Stimulated activated CD4-positive, alpha-beta T cell treated with anti-CD3 and anti-CD28 coated beads, Interleukin-4, amount 100 ng/mL, for 48 hours (primary cell): ENCODE measurements at places on chromosomes 11 and 22.

DNA sequence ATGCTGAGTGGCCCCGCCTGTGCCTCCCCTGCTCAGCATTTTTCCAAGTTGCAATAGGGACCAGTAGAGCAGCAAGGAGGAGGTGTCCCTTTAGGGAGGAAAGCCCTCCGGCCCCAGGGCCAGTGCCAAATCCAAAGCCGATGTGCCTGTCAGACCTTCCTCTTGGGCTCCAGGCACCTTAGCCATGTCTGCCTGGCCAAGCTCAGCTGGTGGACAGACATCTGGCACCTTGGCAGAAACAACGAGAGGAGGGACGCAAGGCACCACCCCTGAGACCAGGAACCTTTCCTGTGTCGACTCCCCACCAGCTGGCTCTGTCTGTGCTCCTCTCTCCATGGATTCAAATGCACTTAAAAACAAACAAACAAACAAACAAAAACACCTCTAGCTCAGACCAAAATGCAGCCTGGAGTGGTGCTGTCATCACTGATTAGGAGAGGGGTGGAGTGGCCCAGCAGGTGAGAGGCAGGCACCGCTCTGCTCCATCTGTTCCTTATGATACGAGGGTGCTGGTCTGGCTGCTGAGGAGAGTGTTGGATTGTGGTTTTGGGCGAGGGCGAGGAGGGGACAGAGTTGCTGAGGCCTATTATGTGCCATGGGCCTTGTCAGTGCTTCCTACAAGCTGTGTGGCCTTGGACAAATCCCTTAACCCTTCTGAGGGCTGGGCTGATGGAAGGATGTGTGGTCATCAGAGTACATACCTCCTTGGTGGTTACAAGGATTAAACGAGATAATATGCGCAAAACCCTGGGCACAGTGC lies 46.2 kb downstream of the TP53I11 start:
- no peak for DNase-seq

DNA sequence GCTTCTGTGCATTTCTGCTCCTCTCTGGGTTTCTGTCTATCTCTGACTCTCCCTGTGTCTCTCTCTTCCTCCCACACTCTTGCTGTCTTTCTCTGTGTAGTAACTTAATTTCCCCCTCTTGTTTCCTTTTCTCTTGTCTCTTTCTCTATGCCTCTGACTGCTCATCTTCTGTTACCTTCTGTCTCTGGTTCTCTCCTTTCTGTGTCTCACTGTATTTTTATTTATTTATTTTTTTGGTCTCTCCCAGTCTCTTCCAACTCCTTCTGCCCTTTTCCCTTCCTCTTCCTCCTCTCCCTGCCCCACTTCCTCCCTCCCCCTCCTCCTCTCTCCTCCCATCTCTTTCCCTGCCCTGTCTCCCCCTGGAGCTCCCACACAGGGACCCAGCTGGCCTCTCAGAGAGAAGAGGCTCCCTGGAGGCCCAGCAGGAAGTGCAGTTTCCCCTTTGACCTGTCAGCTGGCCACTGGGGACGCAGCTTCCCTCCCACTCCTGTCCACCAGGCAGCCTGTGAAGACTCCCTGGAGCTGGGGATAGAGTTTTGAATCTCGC lies 38.3 kb upstream of the MYH9 start:
- DNase-seq: no peak

GRCh38 chr11:1839204-1839923 lies 583 bp downstream of the TNNI2 start:
- no peak for DNase-seq

DNA sequence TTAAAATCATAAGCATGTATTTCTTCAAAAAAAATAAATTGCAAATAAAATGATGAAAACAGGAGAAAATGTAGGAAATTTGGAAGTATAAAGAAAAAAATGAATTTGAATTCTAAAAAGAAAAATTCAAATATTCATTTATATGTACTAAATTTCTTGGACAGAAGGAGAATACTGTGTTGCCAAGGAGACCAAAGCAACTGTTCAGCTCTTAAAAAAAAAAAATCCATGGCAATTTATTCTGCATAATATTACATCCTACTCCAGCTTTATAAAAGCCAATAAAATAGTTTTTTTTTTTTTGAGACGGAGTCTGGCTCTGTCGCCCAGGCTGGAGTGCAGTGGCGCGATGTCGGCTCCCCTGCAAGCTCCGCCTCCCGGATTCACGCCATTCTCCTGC lies 6.0 kb downstream of the PGM2L1 start:
- no peak for DNase-seq

GRCh38 chr11:39570526-39570925 lies 1888.9 kb downstream of the LRRC4C start:
- no peak for DNase-seq

DNA sequence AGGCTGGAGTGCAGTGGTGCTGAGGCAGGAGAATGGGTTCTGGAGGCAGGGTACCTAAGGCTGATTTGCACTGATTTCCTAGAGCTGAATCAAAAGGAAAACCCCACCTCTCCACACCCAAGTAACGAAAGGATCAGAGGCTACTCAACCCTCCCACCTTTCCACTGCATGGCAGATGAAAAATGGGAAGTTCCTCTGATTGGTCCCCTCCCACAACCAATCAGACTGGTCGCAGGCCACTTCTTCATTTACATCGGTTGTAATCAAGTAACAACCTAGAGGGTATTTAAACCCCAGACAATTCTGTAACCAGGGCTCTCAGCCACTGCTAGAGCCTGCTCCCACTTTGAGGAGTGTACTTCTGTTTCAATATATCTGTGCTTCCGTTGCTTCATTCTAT lies 18.6 kb upstream of the PARVB start:
- no peak for DNase-seq

- no peak for DNase-seq
These were observed 3.4 kb upstream of the NR1H3 start for GRCh38 chr11:47254386-47254785.

- DNase-seq: no peak
These were observed 10.5 kb downstream of the EHD1 start for GRCh38 chr11:64867748-64868462.

- DNase-seq: no peak
These were observed 71.2 kb downstream of the PHF21A start for GRCh38 chr11:46050003-46050461.

- no peak for DNase-seq
These were observed 62.5 kb downstream of the SHANK2 start for GRCh38 chr11:71189768-71190315.

GRCh38 chr11:125200441-125200840 lies 35.9 kb downstream of the PKNOX2 start:
- DNase-seq: no peak

DNA sequence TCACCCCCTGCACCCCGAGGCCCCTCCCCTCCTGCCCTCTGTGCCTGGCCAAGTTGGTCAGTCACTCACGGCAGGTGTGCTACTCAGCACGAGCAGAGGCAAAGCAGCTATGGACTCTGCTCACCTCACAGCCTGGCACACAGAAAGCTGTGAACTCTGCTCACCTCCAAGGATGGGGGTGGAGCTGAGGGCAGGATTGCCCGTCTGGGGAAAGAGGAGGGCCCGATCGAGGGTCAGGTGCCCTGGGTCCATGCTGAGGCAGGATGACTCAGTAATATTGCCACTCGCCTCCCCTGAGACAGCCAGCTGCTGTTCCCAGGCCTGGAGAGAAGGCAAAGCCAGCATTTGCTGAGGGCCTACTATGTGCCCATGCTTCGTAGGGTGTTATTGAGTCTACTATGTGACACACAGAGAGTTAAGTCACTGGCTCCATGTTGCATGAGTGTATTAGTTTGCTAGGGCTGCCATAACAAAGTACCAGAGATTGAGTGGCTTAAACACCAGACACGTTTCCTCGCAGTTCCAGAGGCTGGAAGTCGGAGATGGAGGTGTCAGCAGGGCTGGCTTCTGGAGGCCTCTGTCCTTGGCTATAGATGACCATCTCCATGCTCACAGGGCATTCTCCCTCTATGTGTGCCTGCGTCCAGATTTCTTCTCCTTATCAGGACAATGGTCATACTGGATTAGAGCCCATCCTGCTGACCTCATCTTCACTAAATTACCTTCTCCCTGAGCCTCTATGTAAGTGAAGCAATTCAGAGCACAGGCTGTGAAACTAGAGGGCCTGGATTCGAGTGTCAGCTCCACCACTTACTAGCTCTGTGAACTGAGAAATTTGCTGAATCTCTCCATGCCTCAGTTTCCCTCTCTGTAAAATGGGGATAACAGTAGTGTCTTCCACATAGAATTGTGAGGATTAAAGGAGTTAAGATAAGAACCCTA lies 13.2 kb upstream of the TSKU start:
- DNase-seq: no peak

- DNase-seq: no peak
These were observed 188.9 kb downstream of the ST3GAL4 start for GRCh38 chr11:126544108-126545056.

DNA sequence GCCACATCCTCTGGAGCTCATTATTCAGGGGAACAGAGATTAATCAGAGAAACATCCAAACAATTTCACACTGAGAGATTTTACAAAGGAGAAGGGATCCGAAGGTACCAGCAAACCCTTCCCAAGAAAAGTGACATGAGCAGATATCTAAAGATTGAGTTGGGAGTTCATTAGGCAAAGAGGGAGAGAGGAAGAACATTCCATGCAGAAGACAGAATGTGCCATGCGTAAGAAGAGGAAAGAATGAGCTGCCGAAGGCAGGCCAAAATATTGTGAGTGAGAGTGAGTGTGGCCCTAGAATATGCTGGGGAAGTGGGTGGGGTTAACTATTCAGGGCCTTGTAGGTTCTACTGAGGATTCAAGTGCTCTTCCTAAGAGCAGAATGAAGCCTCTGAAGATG lies 50.0 kb upstream of the LYVE1 start:
- DNase-seq: no peak

GRCh38 chr11:90242894-90243416 lies 20.1 kb upstream of the CHORDC1 start:
- DNase-seq: no peak

GRCh38 chr11:103904324-103904667 lies 132.1 kb upstream of the DDI1 start:
- DNase-seq: no peak

DNA sequence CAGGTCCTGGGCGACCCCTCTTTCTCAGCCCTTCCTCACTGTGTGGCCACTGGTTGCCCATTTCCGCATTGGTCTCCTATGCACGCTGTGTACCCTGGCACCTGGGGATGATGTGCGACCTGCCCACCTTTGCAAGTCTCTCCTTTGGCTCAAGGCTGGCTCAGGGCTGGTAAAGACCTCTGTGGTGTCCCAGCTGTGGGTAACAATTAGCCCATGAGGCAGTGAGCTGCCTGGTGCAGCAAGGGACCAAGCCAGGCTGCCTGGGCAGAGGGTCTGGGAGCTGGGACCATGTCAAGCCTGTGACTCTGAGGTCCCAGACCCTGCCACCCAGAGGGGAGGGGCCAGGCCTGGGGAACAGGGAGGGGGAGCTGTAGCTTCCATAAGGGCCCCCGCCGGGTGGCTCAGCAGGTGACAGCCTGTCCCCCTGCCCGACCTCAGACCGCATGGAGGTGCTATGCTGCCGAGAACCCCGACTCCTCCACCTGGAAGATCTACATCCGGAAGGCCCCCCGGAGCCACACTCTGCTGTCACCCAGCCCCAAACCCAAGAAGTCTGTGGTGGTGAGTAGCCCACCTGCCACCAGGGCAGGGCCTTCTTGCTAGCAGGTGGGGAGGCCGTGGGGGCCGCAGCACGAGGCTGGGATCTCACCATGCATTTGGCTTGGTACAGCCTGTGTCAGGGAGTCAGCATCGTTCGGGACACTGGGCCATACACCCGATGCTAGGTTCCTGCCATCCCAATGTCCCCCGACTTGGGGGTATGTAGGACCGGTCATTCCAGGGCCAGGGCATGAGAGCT lies 112.5 kb downstream of the KCNQ1OT1 start:
- no peak for DNase-seq

DNA sequence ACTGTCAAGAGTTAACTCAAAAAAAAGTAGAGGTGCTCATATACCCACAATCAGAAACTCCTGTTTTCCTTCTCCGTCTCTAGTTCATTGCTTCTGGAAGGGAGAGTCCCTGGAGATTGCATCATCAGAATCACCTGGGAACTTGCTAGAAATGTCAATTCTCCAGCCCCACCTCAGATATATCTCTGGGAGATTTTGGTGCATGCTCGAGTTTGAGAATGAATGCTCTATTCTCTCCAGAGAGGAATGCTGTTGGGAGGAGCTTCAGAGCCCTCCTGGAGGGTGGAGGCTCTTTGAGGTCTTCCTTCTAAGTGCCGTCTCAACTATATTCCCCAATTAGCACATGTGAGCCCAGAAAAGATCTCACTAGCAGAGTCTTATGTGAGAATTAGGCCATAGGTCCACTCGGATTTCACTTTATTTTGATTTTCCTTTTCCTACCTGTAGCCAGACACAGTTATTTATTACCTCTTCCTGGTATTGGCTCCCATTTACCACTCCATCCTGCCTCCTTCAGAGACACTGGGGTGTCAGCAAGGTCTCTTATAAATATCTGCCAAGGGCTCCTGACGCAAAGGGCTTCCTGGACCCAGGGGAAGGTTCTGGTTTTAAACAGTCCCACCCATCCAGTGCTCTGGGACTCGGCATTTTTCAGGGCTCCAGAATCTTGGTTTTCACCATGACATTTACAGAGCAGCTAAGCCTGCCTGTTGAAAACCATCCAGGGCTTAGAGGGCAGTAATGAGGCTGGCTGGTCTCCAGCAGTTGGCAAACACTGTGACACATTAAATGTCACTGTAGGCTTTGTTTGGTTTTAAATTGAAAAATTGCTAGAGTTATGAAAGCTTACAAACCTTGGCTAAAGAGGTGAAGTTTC lies 136.2 kb downstream of the CD44 start:
- no peak for DNase-seq

DNA sequence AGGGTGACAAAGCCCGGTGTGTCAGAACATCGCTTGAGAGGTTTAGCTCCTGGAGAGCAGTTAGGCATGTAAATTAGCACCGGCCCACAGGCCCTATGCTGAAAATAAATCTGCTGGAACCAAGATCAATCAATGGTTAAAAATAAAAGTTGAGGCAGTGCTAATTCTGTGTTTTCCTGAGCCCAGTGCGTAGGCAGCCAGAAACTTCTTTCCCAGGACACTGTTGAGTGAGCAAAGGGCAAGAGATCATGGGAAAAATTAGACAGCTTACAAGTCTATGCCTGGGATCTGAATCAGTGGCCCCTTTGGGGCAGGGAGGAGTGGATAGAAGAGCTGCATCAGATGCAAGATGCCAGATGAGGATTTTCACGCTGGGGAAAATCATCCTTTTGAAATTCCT lies 539.2 kb downstream of the BUD13 start:
- DNase-seq: no peak

GRCh38 chr11:297586-298405 lies 1.5 kb downstream of the IFITM5 start:
- DNase-seq: no peak
